ENCODE measurements at places on chromosomes 7 and 10.

GRCh38 chr10:88236121-88236743, 346.9 kb downstream of the RNLS start:
- DNase-seq = no peak

DNA sequence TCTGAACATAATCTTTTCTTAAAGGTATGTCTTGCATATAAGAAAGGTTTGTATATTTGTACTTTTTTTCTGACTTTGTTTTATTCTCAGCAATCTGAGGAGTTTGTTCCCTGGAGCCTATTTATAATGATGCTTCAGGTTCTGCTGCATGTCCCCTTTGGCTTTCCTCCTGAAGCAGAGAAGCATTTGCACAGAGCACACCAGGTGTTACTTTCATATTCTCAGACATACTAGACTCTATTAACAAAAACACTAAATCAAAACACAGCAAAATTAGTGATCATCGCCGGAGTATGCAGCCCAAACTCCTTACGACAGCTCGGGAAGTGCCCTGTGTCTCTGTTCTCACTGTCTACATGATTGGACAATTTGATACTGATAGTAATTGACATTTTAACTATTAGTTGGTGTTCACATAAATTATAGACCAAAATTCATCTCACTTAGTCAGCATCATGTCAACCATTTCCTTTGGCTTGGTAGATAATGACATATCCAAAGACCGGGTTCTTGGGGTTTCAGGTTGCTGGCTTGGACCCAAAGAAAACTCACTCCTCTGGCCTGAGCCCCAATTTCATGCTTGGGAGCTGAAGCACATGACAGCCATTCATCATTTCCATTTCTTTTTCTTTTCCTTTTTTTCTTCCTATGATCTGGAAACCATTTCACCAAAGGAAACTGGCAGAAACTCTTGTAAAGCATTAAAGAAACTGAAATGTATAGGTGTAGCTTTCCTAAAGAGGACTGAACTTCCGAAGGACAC, 400.1 kb upstream of the NRP1 start:
- DNase-seq = no peak

DNA sequence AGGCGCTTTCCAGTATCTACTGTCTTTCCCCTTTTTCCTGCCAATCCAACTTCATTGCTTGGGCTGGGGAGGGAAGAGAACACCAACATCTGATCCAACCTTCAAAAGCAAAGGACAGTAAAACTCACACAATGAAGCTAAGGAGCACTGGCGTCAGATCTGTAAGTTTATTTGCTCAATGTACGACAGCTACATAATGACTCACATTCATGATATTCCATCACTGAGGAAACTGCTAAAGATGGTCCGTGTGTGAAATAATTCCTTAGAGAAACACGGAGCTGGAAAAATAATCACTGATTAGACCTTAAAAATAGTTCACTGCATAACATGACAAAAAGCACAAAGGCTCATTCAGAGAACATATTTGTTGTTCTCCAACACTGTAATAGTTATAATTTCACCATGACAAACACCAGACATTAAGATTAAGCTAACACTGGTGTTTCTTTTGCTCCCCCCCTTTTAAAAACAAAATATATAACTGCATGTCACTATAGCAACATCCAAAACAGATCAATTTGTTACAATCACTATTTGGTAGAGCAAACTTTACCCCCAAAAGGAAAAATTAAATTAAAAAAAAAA, 24.3 kb downstream of the HSPB1 start:
- no peak for DNase-seq

GRCh38 chr10:36946598-36946997, 178.8 kb upstream of the ANKRD30A start:
- DNase-seq = no peak

- DNase-seq = no peak
These were observed 651 bp upstream of the ARPC1A start for GRCh38 chr7:99325001-99325493.

GRCh38 chr7:36638140-36638539, 86.2 kb downstream of the AOAH start:
- DNase-seq = no peak

DNA sequence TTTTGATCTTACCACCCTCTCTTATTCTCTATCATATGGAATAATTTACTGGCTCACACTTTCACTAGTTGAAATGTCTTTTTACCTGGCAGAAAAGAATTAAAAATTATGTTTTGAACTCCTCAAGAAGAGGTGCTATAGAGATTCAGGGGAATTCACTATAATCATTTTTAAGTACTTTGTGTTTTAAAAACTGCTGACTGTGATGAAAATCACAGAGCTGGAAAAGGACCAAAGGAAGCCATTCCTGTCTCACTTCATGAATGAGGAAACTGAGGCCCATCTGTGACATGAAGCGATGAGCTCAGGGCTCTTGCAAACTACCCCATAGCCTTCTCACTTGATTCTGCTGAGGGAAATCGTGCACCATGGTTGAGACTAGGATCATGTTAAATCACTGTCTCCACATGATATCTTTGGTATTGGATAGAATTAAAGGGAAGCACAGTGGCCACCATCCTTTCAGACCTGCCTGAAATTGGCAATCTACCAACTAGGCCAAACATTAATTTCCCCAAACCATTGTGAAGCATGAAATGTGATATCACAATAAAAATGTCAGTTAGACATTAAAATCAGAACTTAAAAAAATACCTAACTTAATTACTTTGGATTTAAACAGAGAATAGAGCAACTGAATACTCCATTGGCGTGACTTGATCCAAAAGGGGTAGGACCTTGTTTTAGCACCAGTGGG, 141.0 kb downstream of the FZD1 start:
- DNase-seq = no peak

GRCh38 chr10:32347363-32348022, 535 bp upstream of the EPC1 start:
- DNase-seq = no peak

GRCh38 chr7:21317966-21318915, 109.6 kb upstream of the SP4 start:
- no peak for DNase-seq

- DNase-seq = peak; percentile 65
These were observed 622 bp downstream of the WNT16 start for GRCh38 chr7:121329191-121330052.

GRCh38 chr7:39539816-39540215, 26.4 kb upstream of the YAE1 start:
- no peak for DNase-seq

DNA sequence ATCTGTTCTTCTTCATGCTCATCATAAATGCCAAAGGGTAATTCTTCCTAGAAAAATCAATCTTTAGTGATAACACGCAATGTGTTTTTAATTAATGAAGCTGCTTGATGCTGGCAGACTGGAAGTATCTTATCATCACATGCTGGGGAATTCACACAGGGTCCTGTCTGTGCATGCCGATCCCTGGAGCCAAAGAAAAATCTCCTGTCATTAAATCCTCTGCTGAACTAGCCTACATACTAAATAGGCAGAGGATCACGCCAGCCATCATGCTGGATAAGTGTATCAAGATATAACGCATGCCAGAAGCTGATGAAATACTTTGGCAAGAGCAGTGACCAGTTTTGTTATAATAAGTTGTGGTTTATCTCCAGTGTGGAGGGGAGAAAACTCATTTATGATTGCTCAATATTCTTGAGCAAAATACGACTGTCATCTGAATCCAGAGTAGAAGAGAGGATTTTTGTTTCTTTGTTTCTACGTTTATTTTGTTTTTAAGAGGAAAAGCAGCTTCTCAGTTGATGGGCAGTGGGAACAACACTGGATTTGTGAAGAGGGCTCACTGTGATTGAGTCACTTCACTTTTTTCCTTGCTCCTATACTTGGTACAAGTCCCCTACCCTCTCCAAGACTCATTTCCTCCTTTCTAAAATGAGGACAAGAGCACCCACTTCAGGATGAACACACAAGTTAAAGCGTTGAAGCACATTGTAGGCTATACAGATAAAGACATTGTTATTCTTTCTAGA, 649.1 kb downstream of the TNS3 start:
- no peak for DNase-seq

DNA sequence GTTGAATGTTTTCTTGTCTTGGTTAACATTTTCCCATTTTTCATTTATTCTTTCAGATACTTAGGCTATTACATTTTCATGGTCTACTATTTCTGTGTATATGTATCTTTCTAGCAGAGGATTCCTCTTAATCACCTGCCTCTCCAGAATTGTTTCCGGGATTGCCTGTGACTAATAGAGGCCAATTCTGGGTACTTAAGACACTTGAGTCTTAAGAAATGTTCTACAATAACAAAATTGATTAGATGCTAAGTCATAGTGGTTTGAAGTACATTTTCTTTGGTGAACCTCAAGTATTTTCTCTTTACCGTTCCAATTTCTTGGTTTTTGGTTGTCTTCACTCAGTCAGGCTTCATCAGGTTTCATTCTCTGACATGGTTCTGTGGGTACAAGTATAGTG, 26.4 kb downstream of the BBS9 start:
- DNase-seq = no peak

- DNase-seq = no peak
These were observed 11.1 kb upstream of the IL15RA start for GRCh38 chr10:5988336-5988920.

DNA sequence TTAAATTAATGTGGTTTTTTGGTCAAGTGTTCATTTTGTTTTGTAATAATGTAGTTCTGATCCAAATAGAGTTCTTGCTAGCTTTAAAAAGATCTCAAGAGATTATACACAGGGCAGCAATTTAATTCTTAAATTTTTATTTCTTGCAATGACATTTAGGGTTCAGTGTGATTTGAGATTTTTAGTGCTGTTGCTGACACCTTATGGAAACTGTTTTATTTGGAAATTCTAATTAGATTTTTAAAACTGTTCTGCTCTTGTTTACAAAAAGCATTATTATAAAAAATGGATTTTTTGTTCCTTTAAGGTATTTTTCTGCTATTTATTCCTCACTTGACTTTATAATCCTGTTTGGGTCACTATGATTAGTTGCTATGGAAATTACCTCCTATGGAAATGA, 72.1 kb downstream of the RTKN2 start:
- no peak for DNase-seq

- DNase-seq = peak; percentile 49
These were observed 11.7 kb downstream of the CASP2 start for GRCh38 chr7:143299840-143300239.

DNA sequence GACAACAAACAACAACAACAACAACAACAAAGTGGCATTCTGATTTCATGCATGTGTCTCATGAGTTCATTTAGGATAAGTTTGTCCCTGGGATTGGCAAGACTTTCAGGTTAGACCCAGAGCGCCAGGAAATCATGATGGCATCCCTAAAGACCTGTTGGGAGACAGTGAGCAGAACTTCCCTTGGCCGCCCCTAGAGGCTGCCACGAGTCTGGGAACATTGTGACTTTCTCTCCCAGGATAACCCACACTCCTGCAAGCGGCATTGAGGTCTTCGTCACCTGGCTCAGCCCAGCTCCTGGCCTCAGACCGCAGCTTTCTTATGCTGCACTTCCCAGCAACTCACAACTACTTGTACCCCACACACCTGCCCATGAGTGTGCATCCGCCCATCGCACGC, 80.5 kb upstream of the RNF32 start:
- no peak for DNase-seq

- DNase-seq = no peak
These were observed 1367.1 kb downstream of the XPNPEP1 start for GRCh38 chr10:108556186-108556585.

DNA sequence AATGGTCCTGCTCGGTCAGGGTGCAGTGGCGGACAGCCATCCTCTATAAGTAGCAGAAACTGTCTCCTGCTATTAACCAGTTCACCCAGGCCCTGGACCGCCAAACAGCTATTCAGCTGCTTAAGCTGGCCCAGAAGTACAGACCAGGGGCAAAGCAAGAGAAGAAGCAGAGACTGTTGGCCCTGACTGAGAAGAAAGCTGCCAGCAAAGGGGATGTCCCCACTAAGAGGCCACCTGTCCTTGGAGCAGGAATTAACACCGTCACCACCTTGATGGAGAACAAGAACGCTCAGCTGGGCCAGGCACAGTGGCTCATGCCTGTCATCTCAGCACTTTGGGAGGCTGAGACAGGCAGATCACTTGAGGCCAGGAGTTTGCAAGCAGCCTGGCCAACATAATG, 5.6 kb upstream of the NSUN5 start:
- no peak for DNase-seq

- DNase-seq = no peak
These were observed 178.0 kb upstream of the BMPER start for GRCh38 chr7:33727315-33727714.

DNA sequence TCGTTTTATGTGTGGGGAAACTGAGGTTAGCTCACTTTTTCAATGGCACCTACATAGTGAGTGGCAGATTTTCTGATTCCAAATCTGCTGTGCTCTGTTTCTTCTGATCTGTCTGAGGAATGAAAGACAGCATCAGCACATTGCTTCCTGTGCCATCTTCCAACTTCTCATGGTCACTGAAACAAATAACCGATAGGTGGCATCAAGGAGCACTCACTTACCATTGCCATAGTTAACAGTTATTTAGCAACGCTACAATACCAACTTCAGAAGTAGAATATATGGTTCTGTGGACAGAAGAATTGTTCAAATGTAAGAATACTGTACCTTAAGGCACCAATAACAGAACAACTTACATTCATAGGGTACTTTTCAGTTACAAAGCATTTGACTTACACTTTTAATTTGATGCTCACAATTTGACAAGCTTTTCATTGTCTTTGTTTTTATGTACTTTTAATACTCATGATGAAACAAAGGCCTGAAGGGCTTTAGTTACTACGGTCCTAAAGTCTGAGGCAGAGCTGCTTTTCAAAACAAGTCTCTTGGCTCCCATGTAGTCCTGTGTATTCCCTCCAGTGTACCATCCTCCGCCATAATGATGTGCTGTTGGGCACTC, 228.9 kb upstream of the TCF7L2 start:
- peak; percentile 24 for DNase-seq

DNA sequence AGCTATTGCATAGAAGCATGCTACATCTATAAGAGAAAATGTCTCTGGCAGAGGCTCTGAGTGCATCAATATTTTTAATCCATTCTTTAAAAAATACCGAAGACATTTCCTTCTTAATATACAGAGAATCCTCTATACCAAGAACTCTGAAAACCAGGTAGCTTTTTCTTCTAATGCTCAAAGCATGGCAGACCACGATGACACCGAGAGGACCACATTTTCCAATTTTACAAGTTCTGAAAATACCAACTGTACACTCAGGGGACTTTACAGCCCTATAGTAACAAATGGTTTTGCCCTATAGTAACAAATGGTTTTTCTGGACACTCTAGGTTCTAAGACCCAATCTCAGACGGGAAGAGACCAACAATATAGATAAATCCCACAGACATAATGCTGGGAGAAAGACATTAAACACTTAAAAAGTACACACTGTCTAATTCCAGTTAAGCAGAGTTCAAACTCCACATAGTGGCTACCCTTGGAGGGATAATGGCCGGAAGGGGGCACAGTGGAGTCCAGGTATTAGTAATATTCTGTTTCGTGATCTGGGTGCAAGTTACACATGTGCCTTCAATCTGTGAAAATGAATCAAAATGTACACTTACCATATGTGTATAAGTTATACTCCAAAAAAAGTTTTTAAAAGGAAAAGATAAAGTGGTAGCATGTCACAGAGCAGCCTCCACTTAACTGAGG, 26.2 kb downstream of the CCDC6 start:
- no peak for DNase-seq

- no peak for DNase-seq
These were observed 56.3 kb upstream of the FAM3C start for GRCh38 chr7:121452389-121452788.
